ENCODE measurements at places on chromosomes 3 and 15.

DNA sequence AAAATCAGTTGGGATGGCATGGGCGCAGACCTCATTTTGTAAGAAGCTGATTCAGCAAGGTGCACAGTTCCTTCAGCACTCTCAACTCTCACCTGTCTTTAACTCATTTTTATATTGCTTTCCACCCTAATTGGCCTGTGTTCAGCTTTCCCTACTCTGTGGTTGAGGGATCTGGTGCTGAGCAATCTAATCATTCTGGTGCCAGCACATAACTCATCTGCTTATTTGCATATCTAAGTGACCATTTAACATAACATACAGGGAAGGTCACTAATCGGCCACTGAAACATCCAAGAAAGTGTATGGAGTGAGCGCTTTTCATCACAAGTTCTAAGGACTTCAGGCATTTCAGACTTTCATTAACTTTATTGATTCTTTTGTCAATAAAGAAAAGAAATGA is 303.4 kb upstream of the ROPN1 start:
- no peak for DNase-seq

- no peak for DNase-seq
These were observed 101.0 kb upstream of the C3orf80 start for GRCh38 chr3:160124224-160124623.

DNA sequence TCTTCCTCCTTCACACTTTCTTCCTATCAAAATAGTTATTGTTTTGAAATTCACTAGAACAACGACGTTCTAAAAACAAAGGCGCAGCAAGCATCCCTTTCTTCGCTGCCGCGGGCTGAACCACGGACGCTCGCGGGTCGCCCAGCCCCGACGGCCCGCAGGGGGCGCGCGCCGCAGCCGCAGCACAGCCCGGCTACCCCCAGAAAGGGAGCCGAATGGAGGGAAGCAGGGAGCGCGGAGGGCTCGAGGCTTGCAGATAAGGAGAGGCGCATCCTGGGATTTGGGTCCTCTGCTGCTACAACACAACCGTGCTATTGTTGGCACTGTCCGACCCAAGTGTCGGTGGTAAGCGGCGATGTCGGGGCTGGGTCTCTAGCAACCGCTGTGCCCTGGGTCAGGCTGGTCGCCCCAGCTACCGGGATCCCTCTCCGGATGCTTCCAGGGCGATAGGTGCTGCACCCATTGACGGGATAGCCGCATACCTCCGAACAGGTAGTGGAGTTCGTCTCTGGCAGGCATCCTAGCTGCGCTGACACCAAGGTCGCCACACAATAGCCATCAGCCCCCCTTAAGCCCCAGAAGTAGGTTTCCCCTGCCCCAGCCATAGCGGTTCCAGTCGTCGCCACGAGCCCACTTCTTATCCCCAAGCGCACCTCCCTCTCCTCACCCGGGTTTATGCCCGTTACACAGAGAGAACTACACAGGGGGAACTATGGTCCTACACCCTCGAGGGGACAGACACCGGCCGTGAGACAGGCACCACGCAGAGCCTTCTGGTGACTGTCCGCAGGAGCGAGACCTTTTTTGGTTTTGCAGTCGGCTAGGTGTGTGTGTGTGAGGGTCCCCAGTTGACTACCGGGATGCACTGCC is 6.0 kb downstream of the ONECUT1 start:
- DNase-seq: no peak

DNA sequence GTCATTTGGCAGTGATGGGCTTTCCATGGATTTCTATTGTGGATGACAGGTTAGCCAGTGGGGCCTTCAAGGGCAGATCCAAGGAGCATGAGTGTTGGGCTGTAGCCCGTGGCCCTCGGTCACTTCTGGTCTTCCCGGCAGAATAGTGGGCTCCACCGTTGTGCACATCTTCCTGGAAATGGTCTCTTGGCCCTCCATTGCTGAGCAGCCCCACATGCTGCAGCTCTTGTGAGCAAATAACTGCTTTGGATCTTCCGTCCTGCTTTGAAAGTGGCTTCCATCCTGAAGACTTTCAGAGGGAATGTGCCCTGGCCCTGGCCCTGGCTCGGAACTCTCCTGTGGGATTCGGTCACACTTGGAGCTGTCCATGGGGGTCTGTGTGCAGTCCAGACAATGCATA is 102.8 kb downstream of the SNRPN start:
- DNase-seq: no peak

GRCh38 chr3:52091586-52092270 is 35.4 kb upstream of the DUSP7 start:
- no peak for DNase-seq

DNA sequence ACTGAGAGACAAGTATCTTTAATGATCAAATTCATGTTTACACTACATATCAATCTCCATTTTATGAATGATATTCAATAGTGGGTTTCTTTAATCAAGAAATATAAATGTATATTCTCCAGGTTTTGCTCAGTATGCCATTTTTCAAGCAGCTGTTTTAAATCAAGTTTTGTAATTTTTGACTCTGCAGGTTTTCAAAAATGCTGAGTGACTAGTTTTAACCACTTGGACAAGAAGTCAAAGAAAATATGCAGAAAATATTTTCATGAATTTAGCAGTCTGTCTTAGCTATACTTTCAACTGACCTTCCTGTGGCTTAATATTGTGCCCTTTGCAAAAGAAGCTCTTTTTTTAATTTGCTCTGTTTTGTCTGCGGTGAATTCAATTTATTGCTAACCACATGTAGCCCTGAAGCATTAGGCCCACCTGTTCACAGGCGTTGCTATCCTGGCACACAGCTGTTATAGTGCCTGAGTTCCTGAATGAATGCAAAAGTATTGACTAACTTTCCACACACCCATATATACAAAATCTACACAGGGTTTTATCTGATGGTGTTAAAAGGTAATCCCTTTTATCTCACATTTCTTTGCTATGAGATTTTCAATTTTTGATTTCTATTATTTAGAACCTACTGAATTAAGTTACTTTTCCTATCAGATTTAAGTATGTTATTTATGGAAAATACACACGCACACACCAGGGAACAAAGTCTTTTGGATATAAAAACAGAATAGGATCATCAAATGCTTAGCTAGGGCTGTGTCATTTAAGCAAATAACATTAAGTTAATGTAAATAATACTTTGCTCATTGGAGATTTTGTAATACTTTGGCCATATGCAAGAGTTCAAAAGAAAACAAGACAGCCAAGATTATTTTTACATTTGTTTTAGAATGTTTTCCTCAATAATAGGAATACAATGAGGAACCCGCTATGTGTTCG is 1166.1 kb upstream of the GBE1 start:
- DNase-seq: no peak

GRCh38 chr3:59995563-59995962 is 945.7 kb upstream of the CFAP20DC start:
- no peak for DNase-seq

DNA sequence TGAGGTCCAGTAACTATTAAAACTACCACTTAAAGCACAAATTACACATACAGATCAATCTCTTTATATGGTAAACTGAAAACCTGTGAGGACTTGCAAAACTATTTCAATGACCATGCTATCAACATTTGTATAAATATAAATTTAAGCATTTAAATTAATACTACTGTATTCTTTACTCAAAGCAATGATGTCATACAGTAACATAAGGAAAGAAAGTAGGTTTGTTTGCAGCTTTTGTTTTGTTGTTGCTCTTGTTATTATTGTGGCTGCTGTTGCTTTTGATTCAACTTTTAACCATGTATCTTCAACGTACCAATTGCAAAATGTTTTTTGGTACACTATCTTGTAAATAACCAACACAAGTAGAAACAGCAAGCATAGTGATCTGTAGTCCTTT is 22.0 kb downstream of the CBLB start:
- no peak for DNase-seq

GRCh38 chr3:141928631-141929270 is 52.3 kb downstream of the ATP1B3 start:
- no peak for DNase-seq

DNA sequence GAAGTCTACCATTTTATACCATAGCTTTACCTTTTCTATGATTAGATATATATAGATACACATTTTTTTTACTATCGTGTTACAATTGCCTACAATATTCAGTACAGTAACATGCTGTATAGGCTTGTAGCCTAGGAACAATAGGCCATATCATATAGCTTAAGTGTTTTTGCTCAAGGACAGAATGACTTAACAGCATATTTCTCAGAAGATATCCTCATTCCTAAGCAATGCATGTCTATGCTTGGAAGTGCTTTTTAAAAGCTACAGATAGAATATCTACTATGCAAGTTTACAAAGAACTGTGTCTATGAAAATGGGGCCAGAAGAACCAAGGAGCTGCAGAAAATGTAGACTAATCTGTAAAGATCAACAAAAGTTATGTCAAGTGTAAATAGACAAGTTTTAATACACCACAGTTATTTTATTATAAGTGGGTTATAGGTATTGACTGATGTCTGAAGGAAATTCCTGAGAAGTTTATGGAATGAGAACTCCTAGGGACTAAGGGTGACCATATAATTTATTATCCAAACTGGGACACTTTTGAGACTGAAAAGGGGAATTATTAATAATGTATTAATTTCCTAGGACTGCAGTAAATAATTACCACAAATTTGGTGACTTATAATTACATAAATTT is 138.7 kb upstream of the TGFBR2 start:
- DNase-seq: no peak

- DNase-seq: no peak
These were observed 9.8 kb downstream of the NR2C2 start for GRCh38 chr3:14957153-14957552.

GRCh38 chr3:99526921-99527320 is 111.5 kb upstream of the COL8A1 start:
- DNase-seq: no peak
